ENCODE measurements at places on chromosomes 6 and 20. TPM values are rescaled to one million over a fixed set of nuclear protein-coding genes. Genes with fewer than 3 reads are reported as not detected.

GRCh38 chr20:38591474-38592410 is 9.9 kb upstream of the ARHGAP40 start:
- no peak for DNase-seq
- H3K36me3 ChIP-seq, result no peaks in the 10 kb centered on the region
- H3K27me3 ChIP-seq, result no peaks in the 10 kb centered on the region
- H3K4me1 ChIP-seq, result no peaks in the 10 kb centered on the region
- H3K4me3 ChIP-seq, result no peak overlapping the region

Gene KIFC1
- total RNA-seq, result 86.0 TPM

- H3K27me3 ChIP-seq, result no peaks in the 10 kb centered on the region
- H3K27ac ChIP-seq, result no peak overlapping the region
- no peak for DNase-seq
- no peaks in the 10 kb centered on the region for H3K4me1 ChIP-seq
Observed at GRCh38 chr20:55540486-55540885, 464.8 kb downstream of the CBLN4 start.

Gene FOXF2
- not detected for total RNA-seq

GRCh38 chr20:17498641-17499040 is 32.5 kb downstream of the BFSP1 start:
- no peak overlapping the region for H3K4me3 ChIP-seq
- H3K36me3 ChIP-seq, result no peaks in the 10 kb centered on the region
